ENCODE measurements at places on chromosomes 11 and 22.

DNA sequence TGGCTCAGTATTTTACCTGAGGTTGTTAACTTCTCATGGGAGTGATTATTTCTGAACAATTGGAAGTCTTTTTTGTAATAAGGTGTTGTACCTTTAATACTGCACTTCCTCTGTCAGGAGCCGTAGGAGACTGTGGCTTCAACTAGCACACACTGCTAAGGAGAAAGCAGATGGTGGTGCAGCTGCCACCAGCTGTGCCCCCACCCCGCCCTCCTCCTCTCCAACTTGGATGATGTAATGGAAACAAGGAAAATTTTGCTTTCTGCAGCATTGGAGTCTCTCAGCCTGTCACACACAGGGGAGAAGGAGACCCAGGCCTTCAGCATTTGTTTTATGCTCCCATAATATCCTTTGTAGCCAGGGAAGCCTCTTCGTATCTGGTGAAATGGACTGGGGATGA lies 91.2 kb downstream of the TEAD1 start:
- DNase-seq = no peak

DNA sequence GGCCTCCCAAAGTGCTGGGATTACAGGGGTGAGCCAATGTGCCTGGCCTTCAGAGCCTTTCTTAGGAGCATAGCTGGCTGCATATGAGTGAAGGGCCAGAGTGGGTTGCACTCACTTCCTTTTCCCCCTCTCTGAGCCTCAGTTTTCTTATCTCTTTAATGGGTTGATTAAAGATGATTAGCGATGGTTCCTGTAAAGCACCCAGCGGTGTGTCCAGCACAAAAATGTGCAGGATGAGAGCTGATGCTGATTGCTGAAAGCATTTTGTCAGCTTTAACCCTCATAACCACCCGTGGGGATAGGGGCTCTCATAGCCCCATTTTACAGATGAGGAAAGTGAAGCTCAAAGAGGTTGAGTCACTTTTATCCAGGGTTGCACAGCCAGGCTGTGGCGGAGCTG lies 5.5 kb downstream of the CACNA1I start:
- no peak for DNase-seq

- no peak for DNase-seq
Measured at GRCh38 chr22:17272511-17272991, 53.3 kb upstream of the ADA2 start.

DNA sequence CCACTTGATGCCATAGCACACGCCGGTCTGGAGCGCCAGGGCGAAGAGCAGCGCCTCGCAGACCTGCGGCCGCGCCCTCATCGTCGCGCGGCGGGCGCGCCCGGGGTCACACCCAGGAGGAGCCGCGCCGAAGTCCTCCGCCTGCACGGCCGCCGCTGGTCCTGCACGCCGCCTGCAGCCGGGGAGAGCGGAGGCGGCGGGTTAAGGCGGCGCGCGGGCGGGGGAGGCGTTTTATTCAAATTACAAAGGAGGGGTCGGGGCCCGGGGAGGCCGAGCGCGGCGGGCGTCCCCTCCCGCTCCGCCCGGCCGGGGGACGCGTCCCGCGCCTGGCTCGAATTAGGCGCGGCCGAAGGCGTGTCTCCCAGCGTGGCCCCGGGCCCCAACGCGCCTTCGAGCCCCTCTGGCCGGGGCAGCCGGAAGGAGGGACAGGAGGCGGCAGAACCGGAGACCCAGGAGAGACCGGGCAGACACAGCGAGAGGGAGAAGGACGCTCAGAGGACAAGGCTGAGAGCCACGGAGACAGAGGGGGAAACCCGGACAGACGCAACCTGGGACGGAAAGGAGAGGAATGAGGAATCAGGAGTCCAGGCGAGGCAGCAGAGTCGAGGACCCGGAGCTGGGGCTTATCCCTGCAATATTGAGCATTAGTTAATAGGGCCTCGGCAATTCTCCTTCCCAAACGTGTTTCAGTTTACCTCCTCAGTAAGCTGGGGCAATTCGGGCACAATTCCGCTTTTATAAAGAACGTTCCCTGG lies at the start of gene WNT11:
Gene WNT11 (minus strand): TSS at position 176 of the 755 bp plus-strand sequence. CDS start 95 bp downstream, at position 81.
- DNase-seq = no peak

- no peak for DNase-seq
Measured at GRCh38 chr11:72231396-72232259, 7.1 kb downstream of the INPPL1 start.

DNA sequence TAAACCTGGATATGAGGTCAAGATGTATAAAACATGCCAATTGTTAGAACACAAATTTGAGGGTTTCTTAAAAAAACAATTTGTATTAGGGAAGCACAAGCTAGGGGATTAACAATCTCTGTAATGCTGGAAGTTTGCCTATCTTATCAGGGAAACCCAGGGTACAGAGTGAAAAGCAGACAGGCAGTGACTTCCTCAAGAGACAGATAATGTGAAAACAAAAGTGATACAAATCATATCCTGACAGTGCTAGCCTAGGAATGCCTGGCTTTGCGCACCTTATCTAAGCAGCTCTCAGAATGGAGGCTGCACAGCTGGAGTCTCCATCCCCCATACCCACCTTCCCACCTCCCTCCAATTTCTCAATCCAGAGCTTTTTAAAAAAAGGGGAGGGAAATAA lies 22.5 kb upstream of the RBX1 start:
- DNase-seq = no peak

- no peak for DNase-seq
Measured at GRCh38 chr11:44430140-44430539, 120.2 kb upstream of the ALX4 start.

Data from cerebellar nuclear complex (tissue), 1 donor.